Spinal cord (tissue), 10 donors: ENCODE measurements at places on chromosomes 2 and 18. TPM values are rescaled to one million over a fixed set of nuclear protein-coding genes. Genes with fewer than 3 reads are reported as not detected.

DNA sequence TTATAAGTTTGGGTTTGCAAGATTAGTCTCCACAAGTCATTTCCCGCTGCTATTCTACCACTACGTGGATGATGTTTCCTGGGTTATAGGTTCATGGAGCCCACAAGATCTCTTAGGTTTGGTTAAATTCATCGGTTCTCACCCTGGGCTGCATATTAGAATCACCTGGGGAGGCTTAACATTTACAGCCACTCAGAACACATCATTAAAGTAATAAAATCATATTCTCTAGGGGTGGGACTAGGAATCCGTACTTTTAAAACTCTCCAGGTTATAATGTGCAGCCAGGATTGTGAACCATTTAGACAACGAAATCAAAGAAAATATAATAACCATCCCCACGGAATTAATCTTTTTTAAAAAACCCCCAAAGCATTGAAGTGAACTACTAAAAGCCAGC is 167.7 kb downstream of the ACTR3 start:
- DNase-seq = no peak

NDUFS1 gene
- 181 TPM for total RNA-seq

- DNase-seq = no peak
Measured at GRCh38 chr2:133303150-133303549, 265.1 kb downstream of the NCKAP5 start.

DNA sequence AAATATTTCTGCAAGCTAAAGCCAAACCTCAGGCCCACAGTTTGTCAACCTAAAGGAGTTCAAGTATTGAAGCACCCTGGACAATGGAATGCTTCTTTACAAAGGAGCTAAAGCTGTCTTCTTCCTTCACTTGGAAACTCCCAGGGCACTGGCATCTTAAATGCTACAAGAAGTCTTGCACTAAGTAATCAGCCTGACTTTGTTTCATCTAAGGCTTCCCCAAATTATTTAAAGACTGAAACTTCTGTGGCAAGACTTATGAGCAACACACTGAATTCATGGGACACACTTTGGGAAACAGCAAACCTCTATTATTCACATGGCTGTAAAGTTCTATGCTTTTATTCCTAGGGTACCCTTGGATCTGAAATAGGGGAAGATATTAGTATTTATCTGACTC is 14.7 kb downstream of the PID1 start:
- DNase-seq = no peak
